ENCODE measurements at places on chromosomes 6 and 20.

DNA sequence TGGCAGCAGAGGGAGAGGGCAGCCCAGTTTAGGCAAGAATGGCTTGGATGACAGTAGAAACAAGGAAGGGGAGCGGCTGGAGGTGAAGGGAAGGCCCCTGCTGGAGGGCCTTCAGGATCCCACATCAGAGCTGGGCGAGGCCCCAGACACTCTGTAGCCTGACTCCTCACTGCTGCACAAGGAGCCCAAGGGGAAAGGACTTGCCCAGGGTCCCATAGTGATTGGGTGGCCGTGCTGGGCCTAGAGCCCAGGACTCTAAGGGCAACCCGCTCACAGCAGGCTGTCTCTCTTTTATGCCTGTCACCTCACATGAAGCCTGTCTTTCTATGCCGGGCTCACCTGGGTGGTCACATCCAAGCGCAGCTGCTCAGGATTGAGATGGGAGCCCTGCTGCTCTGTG lies 9.3 kb downstream of the AARS2 start:
- no peak for DNase-seq

DNA sequence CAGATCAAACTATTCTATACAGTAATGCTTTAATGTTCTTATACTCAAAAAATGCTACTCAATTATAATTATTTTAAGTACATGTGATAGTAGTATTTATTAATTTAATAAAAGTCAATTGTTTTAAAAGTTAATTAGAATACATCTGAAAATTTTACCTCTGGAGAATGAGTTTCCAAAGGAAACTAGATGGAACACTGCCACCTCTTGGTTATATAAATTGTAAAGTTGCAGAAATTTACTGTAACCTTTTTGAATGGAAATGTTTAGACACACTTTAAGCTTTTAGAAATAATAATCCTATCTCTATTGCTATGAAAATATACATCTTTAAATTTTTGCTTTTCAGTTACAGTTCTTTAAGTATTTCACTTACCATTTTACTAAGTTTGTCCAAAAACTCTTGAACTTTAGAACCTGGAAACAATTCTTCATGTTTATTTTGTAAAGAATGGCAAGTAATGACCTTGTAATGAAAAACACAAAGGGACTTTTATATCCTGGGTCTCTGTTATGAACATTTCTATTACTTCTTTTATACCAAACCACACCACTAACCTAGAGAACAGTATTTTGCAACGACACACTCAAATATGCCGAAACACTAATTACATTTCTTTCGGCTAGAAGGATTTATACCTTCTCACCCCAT lies 10.9 kb upstream of the BMP5 start:
- no peak for DNase-seq

GRCh38 chr6:6559994-6560570 lies 28.4 kb upstream of the LY86 start:
- no peak for DNase-seq

DNA sequence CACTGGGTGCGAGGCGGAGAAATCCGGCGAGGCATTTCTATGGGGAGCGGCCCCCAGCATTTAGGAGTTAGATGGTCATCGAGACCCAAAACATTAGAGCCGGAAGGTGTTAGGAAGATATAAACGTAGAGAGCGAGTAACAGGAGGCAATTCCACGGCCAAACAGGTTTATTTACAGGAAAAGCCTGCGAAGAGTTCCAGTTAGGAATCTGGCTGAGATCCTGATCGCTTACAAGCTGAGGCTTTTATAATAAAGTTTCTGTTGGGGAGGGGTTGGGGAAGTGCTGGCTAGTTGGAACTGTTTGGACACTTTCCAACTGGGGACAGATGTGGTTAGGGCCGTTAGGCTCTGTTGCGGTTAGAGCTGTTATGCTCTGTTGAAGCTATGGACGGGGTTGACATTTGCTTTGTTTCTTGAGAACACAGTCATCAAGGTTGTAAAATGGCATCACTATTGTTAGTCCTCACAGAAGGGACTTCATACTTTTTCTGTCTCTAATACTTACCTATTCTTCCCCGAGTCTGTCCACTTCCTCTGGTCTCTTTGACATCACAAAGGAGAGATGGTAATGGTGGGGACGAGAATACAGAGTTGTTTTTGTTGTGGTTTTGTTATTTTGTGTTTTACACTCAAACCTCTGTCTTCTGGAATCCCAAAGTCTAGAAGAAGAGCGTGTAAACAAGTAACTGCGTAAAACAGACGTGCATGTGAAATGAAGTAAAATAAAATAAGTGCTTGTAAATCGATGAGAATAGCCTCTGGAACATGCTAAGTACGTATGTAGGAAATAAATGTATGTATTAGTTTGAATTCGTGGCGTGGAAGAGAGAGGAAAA lies 554 bp upstream of the ZSCAN31 start:
- DNase-seq: no peak

- no peak for DNase-seq
Measured at GRCh38 chr6:41428996-41429421, 93.6 kb downstream of the NCR2 start.

DNA sequence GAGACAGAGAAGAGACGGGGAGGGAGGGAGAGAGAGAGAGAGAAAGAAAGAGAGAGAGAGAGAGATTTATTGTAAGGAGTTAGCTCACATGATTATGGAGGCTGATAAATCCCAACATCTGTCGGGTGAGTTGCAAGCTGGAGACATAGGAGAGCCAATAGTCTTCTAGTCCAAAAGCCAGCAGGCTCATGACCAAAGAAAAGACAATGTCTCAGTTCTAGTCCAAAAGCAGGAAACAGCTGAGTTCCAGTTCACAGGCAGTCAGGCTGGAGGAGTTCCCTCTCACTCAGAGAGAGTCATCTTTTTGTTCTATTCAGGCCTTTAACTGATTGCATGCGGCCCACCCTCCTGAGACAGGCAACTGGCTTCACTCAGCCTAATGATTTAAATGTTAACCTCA lies 416.6 kb downstream of the PREX1 start:
- DNase-seq: no peak

DNA sequence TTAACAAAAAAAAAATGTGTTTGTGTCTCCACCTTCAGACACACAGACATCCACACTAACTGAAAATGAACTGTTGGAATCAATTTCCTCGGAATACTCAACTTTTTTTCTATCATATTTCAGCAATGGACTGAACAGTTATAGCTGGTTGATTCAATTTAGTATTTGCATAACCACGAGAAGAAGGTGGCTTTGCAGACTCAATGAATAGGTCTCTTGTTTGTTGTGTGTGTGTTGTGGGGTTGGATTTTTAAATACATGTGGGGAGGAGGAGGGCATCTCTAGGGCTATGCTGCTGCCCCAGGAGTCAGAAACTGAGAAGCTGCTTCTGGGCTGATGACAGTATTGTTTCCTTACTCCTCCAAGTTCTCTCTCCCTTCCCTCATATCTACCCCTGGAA lies 28.7 kb downstream of the TFAP2A start:
- no peak for DNase-seq

DNA sequence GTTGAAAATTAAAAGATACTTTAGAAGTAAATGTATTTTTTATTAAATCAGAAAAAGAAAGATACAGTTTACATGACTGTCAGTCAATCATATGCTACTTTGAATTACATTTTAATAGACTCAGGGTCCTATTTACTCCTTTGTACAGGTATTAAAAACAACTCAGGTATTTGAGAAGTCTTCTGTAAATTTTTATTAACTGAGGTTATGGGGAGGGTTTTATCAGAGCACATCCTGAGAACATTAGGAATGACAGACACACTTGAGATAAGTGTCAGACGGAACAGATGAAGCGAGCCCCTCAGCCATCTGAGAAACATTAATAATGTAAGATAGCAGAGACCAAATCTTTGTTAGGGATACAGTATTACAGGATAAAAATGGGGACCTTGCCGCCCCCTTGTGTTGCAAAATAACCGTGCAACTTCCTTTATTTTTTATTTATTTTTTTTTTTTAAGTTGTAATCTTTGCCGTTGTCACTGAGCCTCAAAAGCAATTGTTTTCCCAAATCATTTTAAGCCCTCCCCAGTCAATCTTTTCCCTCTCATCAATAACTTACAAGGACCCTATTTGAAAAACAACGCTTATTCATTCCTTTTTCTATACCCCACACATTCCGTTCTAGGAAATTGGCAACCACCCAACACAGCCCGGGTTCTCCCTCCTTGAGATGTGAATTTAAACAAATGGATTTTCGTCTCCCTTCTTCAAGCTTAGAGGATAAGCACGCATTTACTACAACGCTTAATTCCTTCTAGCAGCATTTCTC lies 126.7 kb downstream of the BCAS1 start:
- no peak for DNase-seq

DNA sequence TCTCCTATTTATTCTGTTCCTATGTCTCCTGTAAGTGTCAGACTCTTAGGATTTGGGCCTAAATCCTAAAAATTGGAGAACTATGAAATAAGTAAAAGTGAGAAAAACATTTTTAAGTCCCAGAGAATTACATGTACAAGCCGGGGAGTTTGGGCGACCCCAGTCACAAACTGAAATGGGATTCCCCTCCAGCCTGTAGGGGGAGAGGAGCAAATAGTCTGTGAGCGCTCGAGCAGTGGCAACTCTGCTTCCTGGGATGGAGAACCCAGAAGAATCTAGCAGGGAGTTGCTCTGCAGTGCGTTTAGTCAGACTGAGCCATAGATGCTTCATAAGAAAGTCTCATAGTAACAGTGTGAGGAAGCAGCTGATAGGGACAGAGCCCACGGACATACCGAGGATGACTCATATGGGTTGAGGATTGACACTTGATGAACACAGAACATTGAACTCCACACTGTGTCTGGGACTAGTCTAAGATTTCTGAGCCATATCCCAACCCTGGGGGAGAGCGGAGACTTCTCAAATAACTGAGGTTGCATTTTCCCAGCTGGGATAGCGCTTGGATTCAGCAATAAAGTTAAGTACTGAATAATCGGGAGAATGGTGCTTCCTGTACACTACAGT lies 437.2 kb downstream of the BCKDHB start:
- DNase-seq: no peak

Measured in AG04449 (cell line).